ENCODE measurements at places on chromosomes 6 and 20.

- no peak for DNase-seq
Observed at GRCh38 chr6:53813801-53814200, 19.0 kb downstream of the LRRC1 start.

GRCh38 chr20:860891-861290, 27.4 kb downstream of the FAM110A start:
- no peak for DNase-seq

DNA sequence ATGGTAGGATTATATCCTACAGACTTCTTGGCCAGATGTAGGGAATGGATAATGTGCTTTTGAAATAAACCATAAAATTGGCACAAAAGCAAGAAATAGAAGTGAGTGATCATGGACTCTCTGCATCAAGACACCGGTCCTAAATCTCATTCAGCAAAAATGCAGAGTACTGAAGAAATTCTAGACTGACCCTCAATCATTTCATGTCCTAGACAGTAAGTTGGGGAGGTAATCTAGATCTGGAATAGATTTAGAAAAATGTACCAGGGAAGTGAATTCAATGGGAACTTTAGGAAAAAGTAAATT, 69.7 kb upstream of the ADTRP start:
- DNase-seq, result no peak

DNA sequence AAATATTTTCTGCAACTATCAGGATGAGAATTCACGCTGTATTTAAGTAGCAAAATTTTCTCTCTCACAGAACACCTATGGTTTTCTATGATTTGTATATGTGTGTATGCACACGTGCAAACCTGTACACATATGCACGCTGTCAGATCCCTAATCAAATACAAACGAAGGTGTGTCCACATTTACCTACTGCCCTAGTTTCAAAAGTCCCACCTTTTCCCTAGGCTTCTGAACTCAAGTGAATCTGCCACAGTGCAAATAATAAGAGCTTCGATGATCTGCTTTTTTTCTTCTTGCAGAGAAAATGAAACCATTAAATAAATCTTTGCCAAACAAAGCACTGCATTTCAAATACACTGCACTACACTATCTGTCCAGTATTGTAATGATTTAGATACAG, 6.5 kb downstream of the HIVEP2 start:
- no peak for DNase-seq
